ENCODE measurements at places on chromosomes 2 and 18. TPM values are rescaled to one million over a fixed set of nuclear protein-coding genes. Genes with fewer than 3 reads are reported as not detected.

SPATA3 gene
- total RNA-seq = not detected

DSG3 gene
- total RNA-seq = 0.03 TPM

CFAP210 gene
- total RNA-seq = 3.3 TPM

GRCh38 chr18:70271742-70272141 is 17.1 kb upstream of the SOCS6 start:
- no peak overlapping the region for H3K4me3 ChIP-seq
- H3K4me1 ChIP-seq = no peaks in the 10 kb centered on the region
- no peaks in the 10 kb centered on the region for H3K36me3 ChIP-seq
- no peak overlapping the region for H3K27ac ChIP-seq

DNA sequence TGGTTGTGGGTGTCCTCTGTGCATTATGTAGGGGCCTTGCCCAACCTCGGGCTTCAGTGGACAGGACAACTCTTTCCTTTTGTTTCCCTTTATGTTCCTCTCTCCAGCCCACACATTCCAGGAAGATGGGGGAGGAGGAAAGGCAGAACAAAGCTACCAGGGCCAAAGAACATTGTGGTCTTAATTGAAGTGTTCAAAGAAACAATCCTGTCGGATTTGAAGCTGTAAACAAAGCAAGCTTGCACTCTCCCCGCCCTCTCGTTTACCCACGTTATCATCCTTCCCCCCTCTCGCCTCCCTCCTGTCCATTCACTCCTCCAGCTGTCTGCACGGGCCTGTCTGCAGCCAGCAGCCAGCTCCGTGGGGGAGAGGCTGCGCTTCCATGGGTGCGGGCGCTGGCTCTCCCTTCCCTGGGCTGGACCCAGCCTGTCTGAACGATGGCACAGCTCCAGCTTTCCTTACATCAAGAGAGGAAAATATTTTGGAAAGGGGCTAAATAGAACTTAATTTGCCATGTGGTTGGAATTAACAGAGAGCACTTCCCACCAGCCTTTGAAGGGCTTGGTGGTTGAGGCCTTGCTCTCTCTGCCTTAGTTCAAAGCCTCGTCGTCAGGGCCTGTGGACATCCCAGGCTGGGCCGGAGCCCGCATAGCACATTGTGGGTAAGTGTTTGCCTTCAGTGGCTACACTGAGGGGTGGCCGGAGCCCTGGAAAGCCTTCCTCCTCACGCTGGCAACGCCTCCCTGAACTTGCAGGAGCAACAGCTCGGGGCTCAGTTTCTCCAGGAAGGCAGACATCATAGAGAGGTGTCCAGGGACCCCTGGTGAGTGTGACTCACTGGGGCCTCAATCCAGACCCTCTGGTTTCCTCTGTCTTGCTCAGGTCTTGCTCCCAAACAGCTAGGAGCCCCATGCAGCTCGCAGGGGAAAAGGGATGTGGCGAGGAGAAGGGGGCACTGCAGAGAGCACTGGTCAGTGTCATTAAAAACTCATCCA is 60.6 kb upstream of the HS6ST1 start:
- H3K36me3 ChIP-seq = no peaks in the 10 kb centered on the region
- H3K4me3 ChIP-seq = no peak overlapping the region
- no peak overlapping the region for H3K27ac ChIP-seq
- no peaks in the 10 kb centered on the region for H3K27me3 ChIP-seq
- H3K4me1 ChIP-seq = peaks cover 35% of the 10 kb centered on the region
- peak; percentile 98 for DNase-seq

DNA sequence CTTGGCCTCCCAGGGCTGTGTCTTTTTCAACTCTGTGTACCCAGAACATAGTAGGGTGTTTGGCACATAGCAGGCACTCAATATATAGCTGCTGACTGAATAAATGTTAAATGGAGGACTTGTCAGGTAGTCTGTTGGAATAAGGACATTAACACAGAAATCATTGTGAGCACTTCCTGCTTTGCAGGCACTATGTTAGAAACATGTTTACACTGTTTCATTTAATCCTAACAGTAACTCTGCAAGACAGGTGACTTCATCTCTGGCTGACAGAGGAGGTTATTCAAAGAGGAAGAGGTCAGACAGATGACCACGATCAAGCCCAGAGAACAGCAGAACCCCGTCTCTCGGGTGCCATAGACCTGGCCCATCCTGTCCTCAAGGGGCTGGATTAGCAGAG is 28.0 kb upstream of the PIEZO2 start:
- no peaks in the 10 kb centered on the region for H3K36me3 ChIP-seq
- no peak for DNase-seq
- no peak overlapping the region for H3K4me3 ChIP-seq
- H3K27me3 ChIP-seq = no peaks in the 10 kb centered on the region
- no peak overlapping the region for H3K27ac ChIP-seq

GRCh38 chr2:39378968-39379367 is 58.1 kb downstream of the MAP4K3 start:
- H3K27ac ChIP-seq = no peak overlapping the region
- no peak overlapping the region for H3K4me3 ChIP-seq

DNA sequence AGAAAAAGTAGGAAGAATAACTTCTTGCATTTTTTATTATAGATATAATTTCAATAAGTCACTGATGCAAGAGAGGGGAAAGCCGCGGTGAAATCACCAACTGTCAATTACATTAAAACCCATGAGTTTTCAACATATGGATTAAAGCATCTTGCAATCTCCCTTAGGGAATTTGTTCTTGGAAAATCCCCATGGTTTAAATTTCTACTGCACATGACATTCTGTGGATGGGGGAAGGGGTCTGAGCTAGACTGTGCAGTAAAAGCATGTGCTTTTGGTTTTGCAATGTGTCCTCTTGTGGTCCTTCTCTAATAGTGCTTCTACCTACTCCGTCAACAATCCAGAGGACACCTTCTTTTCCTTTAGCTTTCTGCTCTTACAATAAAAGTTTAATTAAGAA is 894.0 kb downstream of the DCDC2C start:
- no peak for DNase-seq
- no peaks in the 10 kb centered on the region for H3K4me1 ChIP-seq
- no peak overlapping the region for H3K27ac ChIP-seq
- H3K27me3 ChIP-seq = no peaks in the 10 kb centered on the region

DNA sequence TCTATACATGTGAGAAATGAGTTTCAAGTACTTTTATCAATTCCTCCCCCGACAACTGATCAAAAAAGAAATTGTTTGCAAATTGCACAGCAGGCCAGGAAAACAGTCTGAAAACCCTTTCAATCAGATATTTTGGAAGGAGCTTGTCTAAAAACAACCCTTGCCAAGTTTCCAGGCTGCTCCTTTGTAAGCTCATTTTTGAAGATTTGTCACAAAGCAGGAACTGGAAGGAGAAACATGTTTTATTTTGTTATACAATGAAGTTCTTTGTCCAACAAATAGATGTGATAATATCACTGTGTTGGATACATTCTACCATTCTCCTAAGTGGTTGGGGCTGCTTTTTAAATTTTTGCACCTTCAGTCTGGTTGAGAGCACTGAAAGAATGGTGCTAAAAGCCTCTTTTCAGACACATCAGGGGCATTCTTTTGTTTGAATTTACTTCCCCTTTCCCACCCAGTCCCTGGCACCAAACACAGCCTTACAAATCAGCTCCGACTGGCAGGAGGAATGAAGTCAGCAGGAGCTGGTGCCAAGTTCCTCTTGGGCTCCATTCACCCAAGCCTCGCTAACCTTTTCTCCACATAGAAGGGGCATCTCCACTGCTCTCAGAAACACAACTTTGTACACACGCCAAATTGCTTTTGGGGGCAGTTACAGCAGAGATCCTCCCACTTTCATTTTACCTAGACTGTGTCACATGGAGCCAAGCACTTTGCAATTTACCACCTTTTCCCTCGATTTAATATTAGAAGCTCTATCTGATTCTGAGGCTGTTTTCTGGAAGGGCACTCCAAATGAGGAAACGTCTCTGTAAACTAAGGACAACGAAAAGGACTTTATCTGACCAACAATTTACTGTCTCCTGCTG is 88.0 kb downstream of the C1D start:
- H3K27me3 ChIP-seq = no peaks in the 10 kb centered on the region
- peaks cover 3% of the 10 kb centered on the region for H3K4me1 ChIP-seq
- H3K27ac ChIP-seq = no peak overlapping the region
- no peak overlapping the region for H3K4me3 ChIP-seq

DNA sequence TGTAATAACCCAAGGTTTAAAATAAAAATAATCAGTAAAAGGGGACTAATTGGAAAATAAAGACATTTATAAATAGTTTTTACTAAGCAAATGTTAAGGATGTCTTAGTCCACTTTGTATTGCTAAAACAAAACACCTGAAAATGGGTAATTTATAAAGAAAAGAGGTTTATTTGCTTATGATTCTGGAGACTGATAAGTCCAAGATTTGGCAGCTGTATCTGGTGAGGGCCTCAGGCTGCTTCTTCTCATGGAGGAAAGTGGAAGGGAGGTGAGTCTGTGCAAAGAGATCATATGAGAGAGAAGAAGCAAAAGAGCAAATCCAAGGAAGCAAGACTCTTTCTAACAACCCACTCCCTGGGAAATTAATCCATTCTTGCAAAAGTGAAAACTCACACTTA is 299.5 kb downstream of the DSC3 start:
- no peaks in the 10 kb centered on the region for H3K4me1 ChIP-seq
- no peak for DNase-seq
- H3K36me3 ChIP-seq = no peaks in the 10 kb centered on the region
- no peak overlapping the region for H3K27ac ChIP-seq

Measured in lung (tissue), 17 donors.